ENCODE measurements at places on chromosomes 3 and 15.

GRCh38 chr3:125022206-125022605 is 33.6 kb downstream of the HEG1 start:
- DNase-seq = no peak

DNA sequence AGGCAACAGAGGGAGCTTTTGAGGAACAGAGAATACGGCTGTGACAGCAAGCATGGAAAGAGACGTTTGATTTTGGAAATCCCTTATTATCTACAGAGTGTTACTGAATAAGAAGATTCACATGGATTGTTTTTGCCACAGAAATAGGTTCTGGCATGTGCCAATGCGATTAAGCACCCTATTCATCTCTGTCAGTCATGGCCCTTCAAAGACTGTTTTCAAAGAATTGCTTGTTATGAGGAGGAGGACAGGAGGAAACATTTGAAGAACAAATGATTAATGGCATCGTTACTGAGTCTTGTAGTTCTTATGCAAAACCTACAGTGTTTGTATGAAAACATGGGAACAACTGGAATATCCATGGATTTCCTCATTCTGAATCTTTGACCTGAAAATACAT is 86.2 kb downstream of the EPHA6 start:
- no peak for DNase-seq

- no peak for DNase-seq
Measured at GRCh38 chr15:49606594-49606993, 14.0 kb downstream of the FAM227B start.

- DNase-seq = no peak
Measured at GRCh38 chr3:66039590-66039887, 821 bp upstream of the MAGI1 start.

DNA sequence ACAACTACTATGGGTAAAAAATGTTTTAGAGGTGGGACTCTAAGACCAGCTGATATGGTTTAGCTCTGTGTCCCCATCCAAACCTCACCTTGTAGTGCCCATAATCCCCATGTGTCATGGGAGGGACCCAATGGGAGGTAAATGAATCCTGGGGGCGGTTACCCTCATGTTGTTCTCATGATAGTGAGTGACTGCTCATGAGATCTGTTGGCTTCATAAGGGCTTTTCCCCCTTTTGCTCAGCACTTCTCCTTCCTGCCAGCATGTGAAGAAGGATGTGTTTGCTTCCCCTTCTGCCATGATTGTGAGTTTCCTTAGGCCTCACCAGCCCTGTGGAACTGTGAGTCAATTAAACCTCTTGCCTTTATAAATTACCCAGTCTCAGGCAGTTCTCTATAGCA is 45.7 kb downstream of the FAM98B start:
- DNase-seq = no peak

DNA sequence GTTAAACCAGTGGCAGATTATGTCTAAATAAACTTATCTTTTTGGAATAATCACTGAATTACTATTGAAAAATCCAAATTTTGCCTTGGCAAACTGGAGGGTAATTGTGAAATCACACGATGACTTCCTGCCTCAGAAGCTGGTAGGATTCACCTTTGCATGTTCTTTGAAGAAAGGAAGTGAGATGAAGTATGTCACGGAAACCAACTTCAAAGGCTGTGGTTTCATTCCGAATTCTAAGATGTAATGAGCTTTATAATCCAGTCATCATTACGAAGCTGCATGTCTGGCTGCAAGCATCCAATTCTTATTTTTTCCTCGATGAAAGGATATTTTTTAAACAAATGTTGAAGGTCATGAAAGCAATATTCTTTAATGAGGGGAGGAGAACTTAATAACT is 15.0 kb upstream of the ZBED2 start:
- no peak for DNase-seq

DNA sequence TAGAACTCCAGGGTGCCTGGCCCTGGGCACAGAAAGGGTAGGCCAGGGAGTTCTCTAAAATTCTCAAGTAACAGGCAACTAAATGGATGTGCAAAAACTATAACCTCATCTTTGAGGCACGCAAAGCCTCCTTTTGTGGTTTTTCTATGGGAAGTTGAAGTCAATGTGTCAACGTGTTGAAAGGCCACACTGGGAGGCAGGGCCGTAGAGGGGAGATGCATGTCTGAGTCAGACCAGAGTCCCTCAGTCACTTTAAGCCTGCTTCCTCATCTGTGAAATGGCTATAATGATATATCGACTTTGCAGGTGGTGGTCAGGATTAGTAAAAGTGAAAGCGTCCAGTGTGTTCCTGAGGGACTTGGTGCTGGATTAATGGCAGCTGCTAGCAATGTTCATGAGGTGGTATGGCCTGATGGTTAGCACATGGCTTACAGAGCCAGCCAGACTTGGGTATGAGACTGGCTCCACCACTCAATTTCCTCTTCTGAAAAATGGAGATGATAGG is 17.0 kb downstream of the TGM5 start:
- no peak for DNase-seq

- DNase-seq = peak; percentile 3
Measured at GRCh38 chr15:40470423-40471104, at the start of gene CHST14. Gene CHST14 (plus strand): TSS chr15:40470984. CDS start chr15:40471214, 230 bp downstream.

DNA sequence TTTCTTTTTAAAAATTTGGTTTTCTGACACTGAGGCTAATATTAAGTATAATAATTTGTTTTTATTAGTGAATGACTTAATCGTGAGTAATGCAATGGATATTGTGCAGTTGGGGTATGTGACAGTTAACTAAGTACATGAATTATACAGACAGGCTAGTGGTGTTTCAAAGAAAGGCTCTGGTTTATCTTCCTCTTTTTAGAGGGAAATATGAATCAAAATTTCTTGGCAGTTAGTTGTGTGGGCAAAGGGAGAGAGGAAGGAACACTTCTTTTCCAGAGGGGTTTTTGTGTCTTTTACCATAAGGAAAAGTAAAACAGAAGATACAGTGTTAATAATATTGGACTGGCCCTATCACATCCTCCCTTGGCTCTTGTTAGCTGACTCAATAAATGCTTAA is 2.7 kb downstream of the ZNF654 start:
- DNase-seq = no peak

DNA sequence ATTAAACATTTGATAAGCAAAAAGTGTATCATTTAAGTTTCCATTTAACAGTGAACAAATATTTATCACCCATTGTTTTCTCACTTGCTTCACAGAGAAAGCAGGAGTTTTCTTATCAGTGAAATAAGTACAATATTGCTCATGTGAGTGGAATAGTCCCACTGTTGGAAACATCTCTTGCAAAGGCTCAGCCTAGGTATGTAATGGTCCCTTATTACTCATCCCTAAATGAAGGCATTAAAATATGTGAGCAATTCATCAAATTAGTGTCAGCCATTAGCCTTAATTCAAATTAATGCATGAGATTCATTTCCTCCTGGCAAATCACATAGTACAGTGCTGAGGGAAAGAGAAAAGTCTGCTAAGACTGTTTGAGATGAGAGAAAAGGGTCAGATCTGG is 9.6 kb upstream of the FMN1 start:
- no peak for DNase-seq

DNA sequence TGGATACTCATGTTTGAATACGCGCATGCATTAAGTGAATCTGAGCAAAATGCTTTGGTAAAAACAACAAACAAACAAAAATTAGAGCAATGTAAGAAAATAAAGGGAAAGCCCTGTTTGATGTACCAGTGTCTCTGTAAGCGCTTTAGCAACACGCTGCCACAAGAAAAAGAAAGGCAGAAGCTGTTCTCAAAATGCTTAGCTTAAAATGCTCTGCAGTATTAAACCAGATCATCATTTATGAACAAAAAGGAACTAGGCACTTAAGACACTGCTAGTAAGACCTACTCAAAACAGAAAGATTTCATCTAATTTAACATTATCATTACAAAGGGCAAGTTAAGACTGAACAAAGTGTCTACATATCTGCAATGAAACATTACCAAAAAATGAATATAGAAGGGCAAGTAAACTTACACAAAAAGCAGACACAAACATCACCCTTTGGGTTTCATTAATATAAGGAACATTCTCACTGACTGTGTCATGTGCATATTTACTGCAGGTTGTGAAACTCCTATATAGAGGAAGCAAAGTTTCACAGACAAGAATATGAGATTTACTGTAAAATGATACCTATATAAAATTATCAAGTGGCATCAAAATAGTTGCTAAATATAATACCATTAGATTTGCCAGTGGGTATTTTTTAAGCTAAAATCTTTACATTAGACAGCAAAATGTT is 102.1 kb downstream of the FBXL22 start:
- no peak for DNase-seq

DNA sequence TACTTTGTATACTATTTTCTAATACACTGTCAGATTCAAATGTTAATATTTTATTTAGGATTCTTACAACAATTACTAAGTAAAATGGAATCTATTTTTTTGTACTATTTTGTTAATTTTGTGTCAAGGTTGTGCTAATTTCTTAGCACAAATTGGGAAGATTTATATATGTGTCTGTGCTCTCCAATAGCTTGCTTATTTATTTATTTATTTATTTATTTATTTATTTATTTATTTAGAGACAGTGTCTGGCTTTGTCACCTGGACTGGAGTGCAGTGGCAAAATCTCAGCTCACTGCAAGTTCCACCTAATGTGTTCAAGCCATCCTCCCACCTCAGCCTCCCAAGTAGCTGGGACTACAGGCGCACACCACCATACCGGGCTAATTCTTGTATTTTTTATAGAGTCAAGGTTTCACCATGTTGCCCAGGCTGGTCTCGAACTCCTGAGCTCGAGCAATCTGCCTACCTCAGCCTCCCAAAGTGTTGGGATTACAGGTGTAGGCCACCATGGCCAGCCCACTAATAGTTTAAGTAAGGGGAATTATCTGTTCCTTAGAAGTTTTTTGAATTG is 34.6 kb downstream of the CTXND1 start:
- DNase-seq = no peak

DNA sequence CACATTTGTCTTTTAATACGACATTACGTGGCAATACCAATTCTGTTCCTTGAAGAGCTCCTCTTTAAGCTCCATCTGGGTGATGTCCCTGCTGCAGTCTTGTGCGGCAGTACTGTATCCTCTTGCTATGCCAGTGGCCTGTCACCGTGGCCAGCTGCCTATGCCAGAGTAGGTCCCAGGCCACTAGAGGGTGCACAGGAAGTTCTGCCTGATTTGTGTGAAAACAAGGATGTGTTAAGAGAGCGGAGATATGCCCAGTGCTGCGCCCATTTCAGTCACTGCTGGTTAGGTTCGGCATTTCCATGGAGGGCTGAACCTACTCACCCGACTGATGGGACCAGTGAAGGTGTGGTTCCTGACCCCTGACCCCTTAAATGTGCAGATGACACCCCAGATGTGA is 25.2 kb downstream of the NIPA1 start:
- DNase-seq = no peak

DNA sequence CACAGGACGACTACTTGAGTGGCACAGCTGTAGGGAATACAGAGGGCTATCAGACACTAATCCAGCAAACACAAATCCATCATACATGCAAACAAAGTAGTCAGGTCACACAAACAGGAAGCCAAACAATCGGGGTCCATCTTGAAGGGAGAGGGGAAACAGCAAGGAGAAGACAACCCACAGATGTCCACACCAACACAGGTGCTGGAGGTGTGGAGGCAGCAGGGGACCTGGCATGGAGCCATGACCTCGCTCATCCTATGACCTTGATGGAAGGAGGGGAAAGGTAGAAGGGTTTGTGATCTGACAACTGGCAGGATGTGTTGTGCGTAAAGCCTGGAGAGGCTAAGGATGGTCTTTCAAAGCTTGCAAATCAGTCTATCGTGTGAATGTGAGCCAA is 39.9 kb upstream of the SKOR1 start:
- DNase-seq = no peak

DNA sequence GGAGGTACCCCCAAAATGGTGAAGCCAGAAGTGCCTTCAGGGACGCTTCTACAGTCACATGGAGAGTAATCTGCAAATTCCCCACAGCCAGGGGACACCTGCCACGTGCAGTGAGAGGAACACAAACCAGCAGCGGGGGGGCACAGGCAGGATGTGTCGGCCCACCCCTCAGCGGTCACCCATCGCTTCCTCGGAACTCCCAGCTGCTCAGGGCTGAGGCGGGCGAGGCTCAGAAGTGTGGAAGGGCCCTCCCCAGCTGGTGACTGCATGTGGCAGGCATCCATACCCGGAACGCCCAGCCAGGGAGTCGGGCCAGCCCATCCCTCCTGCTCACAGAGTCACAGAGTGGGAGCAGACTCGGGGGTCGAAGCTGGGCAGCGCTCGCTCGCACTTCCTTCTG is 63.7 kb downstream of the SLC12A8 start:
- DNase-seq = no peak

DNA sequence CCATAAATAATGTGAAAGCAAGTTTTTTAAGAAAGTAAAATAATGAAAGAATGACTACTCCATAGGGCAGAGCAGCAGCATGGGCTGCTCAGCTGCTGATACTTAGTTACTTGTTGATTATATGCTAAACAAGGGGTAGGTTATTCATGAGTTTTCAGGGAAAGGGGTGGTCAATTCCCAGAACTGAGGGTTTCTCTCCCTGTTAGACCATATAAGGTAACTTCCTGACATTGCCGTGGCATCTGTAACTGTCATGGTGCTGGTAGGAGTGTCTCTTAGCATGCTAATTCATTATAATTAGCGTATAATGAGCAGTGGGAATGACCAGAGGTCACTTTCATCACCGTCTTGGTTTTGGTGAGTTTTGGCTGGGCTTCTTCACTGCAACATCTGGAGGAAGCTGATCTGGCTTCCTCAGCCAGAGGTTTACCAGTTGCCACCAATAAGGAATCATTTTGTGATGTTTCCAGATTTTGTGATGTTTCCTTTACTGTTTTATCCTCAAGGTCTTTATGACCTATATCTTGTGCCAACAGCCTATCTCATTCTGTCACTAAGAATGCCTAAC is 121.8 kb upstream of the CHL1 start:
- DNase-seq = no peak

DNA sequence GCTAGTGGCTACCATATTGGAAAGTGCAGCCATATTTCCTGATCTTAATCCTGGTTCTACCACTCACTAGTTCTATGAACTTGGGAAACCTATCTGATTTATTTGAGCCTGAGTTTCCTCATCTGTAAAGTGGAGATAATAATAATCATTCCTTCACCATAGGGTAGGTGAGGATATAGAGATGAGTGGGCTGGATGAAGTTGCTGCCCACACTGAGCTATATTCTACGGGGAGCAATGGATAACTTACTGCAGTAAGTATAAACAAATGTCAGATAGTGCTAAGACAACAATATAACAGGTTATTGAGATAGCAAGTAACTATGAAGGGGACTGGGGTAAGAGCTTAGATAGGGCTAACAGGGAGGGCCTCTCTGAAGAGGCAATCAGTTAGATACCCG is 251.5 kb upstream of the ADAMTS9 start:
- no peak for DNase-seq

- DNase-seq = no peak
Measured at GRCh38 chr15:63856711-63857460, 23.1 kb upstream of the HERC1 start.

- no peak for DNase-seq
Measured at GRCh38 chr15:63977119-63977518, 69.2 kb downstream of the DAPK2 start.

- DNase-seq = no peak
Measured at GRCh38 chr3:189737071-189737470, 105.9 kb downstream of the TP63 start.
